ENCODE measurements at places on chromosomes 12 and 14. TPM values are rescaled to one million over a fixed set of nuclear protein-coding genes. Genes with fewer than 3 reads are reported as not detected.

Gene CACNA1C
- total RNA-seq: 213 TPM

Gene CD69
- total RNA-seq: 2.7 TPM

Gene GCH1
- total RNA-seq: 4.4 TPM

Gene SIX6
- total RNA-seq: not detected

Gene RPS29
- 3,416 TPM for total RNA-seq

Gene RESF1
- 49.4 TPM for total RNA-seq

Gene DEGS2
- total RNA-seq: 0.54 TPM

Gene SLC2A14
- 1.4 TPM for total RNA-seq

Gene MCRS1
- 48.2 TPM for total RNA-seq

Gene ENDOU
- not detected for total RNA-seq

Gene RIMKLB
- total RNA-seq: 59.2 TPM

Gene GZMH
- not detected for total RNA-seq

Gene PRMT5
- 36.0 TPM for total RNA-seq

Gene SLCO1B1
- total RNA-seq: not detected

Gene BCL2L2
- total RNA-seq: 106 TPM

Gene B4GALNT1
- total RNA-seq: 3.4 TPM

Gene PRPF39
- total RNA-seq: 31.4 TPM

Gene KLHDC1
- 11.4 TPM for total RNA-seq

Gene KRT85
- total RNA-seq: not detected

Gene CALCOCO1
- total RNA-seq: 311 TPM

Gene MMP14
- total RNA-seq: 86.6 TPM

Gene PLBD1
- 8.7 TPM for total RNA-seq

Gene TSHR
- total RNA-seq: not detected

Gene GLI1
- total RNA-seq: not detected

Gene PCNX4
- 44.2 TPM for total RNA-seq

Gene TAMALIN
- 10.8 TPM for total RNA-seq

Gene KRT78
- not detected for total RNA-seq

Gene SEC23A
- total RNA-seq: 171 TPM

Gene WNT1
- not detected for total RNA-seq

Gene COL2A1
- not detected for total RNA-seq

Gene NRL
- 0.71 TPM for total RNA-seq

Gene PDE6H
- total RNA-seq: not detected

Gene OR6C2
- not detected for total RNA-seq

Gene RPGRIP1
- total RNA-seq: not detected

Gene INTS13
- total RNA-seq: 33.7 TPM

Gene EIF2S3B
- not detected for total RNA-seq

Gene GARIN6
- not detected for total RNA-seq

Gene SLC25A47
- not detected for total RNA-seq

Gene KLRC4
- not detected for total RNA-seq

Gene NEK9
- 66.7 TPM for total RNA-seq

Gene EPYC
- total RNA-seq: not detected

Gene INSM2
- not detected for total RNA-seq

Gene STAC3
- total RNA-seq: 1.2 TPM

Gene P2RX2
- total RNA-seq: 1.4 TPM

Gene DIO2
- total RNA-seq: 0.83 TPM

Gene PTGDR
- total RNA-seq: 0.28 TPM

Gene KRT71
- not detected for total RNA-seq

Gene WSB2
- total RNA-seq: 51.0 TPM

Gene ADSS1
- total RNA-seq: 5.3 TPM

Gene GALNT9
- total RNA-seq: 0.28 TPM
